Fibroblast of skin of left quadriceps (primary cell): ENCODE measurements at places on chromosomes 16 and 17.

- DNase-seq, result no peak
Observed at GRCh38 chr17:70369391-70369790, 200.1 kb downstream of the KCNJ2 start.

- DNase-seq, result no peak
Observed at GRCh38 chr17:75269844-75270217, 1.2 kb downstream of the MIF4GD start.

- DNase-seq, result no peak
Observed at GRCh38 chr16:56311208-56312027, 113.9 kb downstream of the AMFR start.

DNA sequence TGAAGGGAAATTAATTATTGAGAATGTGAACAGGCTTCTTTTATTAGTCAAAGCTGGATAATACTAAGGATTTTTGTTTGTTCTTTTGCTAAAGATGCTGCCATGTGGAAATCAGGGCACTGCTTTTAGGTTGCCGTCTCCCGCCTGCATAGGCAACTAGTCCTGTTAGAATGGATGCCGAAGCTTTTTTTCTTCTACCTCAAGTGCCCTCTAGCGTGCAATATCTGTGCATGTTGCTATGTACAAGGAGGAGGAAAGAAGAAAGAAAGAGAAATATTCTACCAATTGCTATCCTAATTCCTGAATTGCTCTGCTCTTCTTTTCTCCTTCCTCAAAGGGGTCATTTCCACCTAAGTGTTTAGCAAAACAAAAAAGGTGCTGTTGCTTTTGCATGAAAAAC, 5.2 kb upstream of the CDH8 start:
- DNase-seq, result peak; percentile 18

- no peak for DNase-seq
Observed at GRCh38 chr17:61299517-61300513, 99.8 kb upstream of the TBX2 start.

DNA sequence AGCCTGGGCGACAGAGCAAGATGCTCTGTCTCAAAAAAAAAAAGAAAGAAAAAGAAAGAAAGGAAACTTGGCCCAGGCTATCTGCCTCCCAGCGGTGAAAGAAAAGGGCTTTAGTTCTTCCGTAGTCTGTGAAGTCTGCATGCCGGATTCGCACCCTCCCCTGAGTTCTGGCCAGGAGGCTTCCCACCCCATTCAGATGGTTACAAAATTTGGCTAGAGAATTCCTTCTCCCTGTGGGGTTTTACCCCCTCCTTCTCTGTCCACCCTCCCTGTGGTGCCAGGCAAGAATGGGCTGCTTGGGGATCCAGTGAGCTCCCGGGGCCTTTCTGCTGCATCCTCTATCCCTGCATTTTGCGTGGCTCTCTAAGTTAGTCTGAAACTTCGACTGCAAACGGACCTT, 37.8 kb downstream of the PAFAH1B1 start:
- DNase-seq, result no peak

GRCh38 chr16:67024384-67025209, 4.4 kb upstream of the CBFB start:
- no peak for DNase-seq

- no peak for DNase-seq
Observed at GRCh38 chr16:64638766-64639165, 483.1 kb downstream of the CDH11 start.

DNA sequence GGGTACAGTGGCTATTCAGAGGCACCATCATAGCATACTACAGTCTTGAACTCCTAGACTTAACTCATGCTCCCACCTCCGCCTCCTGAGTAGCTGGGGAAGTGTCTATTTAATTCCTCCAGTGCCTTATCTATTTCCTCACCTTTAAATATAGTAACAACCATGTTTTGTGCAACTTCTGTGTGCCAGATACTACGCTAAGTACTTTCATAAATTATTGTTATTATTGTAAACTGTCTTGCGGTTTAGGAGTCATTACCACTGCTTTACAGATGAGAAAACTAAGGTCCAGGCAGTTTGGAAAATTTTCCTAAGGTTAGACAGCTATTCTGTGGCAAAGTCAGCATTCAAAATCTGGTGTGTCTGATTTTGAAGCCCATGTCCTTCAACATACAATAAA, 359.1 kb upstream of the XYLT1 start:
- peak; percentile 42 for DNase-seq

- no peak for DNase-seq
Observed at GRCh38 chr16:57681950-57682728, 12.5 kb upstream of the DRC7 start.

- DNase-seq, result no peak
Observed at GRCh38 chr16:89331371-89332109, 114.0 kb downstream of the ZNF778 start.

DNA sequence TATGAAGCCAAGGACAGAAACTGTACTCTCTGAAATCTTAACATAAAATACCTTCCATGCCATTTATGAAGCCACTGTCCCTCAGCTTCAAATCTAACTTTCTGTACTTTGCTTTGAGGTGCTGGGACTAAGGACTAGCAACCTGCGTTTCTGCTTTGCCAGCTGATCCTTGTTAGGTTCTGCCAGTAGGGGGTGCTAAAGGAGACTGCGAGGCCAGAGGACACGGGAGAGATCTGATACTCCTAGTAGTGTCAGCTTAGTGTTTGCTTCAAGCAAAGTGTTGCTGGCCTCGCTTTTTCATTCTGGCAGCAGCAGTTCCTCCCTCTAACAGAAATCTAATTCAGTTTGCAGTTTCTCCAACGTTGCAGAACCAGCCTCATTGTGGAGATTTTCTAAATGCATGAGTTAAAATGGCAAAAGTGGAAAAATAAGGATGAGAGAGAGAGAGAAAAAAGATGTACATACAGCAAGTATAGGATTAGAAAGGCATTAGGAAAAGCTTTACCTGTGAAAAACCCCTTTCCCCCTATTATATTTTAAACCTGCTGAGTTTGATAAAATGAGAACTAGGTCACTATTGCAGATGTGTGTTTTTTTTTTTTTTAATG, 297.5 kb downstream of the CA10 start:
- DNase-seq, result no peak

- DNase-seq, result no peak
Observed at GRCh38 chr17:60391471-60392041, 377 bp downstream of the USP32 start.

GRCh38 chr17:61411261-61412142, 11.9 kb downstream of the TBX2 start:
- no peak for DNase-seq

- DNase-seq, result peak; percentile 36
Observed at GRCh38 chr17:30093463-30094147, 23.0 kb upstream of the NSRP1 start.

GRCh38 chr17:73551759-73552158, 92.5 kb downstream of the SDK2 start:
- DNase-seq, result peak; percentile 1

GRCh38 chr17:19453296-19453695, 42.3 kb downstream of the RNF112 start:
- no peak for DNase-seq

- no peak for DNase-seq
Observed at GRCh38 chr16:83494459-83494858, 313.3 kb upstream of the HSBP1 start.

DNA sequence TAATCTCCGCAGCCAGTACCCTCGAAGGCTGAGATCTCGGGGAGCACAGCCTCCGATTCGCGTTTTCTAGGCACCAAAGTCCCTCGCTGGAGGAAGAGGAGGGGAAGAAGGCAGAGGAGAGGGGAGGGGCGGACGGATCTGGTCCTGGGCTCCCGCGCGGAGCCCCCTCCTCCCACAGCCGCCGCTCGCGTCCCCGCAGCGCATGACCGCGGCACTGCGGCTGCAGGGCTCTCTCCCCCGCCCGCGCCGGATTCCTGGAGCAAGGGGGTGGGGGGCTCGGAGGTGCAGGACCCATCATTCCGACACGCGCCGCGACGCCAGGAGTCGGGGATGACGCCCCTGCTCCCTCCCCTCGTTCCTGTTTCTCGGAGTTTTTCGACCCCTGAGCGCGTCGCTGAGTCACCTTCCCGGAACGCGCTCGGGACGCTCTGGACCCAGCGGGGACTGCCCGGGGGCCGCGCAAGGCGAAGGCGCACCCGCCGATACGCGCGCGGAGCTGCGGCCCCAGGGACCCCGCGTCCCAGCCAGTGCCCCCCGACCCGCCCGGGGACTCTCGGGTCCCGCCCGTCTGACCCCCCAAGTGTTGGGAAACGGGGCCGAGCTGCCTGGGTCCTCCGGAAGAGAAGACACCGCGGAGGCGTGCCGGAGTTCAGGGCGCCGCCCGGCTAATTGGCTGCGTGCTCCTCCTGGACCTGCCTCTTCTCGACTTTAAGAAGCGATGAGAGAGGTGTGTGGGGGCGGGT, 1.4 kb upstream of the SPHK1 start:
- DNase-seq, result peak; percentile 65

GRCh38 chr16:58226790-58227189, 28.9 kb upstream of the CSNK2A2 start:
- no peak for DNase-seq

GRCh38 chr16:16018705-16019104, 69.3 kb downstream of the ABCC1 start:
- no peak for DNase-seq

DNA sequence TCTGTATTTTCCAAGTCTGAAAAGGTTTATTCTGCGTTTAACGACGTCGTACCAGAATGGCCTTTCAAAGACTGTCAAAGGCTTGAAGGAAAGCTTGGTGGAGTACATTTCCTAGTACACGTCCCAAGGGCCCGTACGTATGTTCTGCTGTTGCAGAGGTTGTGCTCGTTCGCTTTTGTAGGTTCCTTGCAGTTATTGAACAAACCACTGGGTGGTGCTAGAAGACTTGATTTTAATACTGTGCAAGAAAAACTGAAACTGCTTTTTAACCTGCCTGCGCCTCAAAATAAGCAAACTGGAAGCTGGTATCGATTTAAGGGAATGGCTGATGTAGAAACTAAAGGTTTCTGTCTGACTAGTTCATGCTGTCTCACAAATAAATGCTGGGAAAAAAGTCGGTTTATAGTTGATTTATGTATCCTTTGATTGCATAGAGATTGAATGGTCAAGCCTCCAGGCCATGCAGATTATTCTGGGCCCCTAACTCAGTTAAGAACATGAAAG, 54.6 kb downstream of the USP10 start:
- peak; percentile 78 for DNase-seq

DNA sequence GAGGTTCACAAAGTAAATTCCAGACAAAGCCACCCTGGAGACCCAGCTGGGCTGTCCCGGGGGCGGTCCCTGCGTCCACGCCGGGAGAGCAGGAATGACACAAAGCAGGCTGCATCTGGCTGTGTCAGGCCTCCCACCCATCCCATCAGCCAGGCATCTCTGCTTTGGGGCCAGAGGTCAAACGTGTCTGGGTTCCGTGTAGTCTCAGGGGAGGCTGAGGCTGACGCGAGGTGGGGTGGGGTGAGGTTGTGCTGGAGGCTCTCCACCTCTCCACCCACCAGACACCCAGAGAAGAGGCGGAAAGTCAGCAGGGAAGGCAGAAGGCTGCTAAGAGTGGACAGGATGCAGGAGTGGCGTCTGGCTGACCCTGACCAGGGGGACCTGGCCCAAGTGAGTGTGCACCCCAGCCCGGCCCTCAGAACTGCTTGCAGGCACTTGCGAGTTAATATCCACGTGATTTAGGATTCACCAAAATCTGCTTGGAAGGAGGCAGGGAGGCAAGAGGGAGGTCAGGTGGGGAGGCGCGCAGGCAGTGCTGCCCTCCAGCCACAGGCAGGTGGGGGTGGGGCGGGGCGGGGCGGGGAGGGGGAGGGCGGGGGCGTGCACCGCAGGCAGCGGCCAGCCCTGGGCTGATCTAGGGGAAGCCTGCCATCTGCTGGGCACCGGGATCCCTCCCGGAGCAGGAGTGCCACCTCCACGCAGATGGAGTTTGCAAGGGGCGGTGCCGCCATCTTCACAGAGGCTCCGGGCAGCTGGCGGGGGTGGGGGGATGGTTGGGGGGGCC, 44.3 kb downstream of the TBC1D16 start:
- DNase-seq, result no peak

DNA sequence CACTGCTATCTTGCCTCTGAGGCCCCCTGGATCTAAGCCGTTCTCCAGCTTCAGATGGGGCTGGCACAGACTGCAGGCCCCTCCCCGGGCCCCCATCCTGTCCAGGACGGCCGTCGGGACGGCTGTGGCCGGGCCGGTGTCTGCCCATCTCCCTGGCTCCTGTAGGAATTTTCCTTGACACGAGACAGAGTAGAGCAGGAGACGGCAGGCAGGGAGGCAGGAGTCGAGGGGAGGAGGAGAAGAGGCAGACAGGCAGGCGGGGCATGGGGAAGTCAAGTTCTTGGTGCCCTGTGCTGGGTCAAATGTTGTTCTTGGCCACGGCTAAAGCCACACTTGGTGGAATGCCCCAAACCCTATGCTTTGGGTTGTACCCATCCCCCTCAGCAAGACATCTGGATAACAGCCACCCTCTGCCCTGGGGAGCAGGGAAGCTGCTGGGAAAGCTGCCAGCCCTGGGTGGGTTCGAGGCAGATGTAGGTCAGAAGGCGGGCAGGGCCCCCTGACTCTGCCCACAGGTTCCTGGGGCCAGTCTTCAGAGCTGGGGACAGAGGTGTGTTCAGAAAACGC, 4.0 kb downstream of the C1QTNF1 start:
- no peak for DNase-seq

DNA sequence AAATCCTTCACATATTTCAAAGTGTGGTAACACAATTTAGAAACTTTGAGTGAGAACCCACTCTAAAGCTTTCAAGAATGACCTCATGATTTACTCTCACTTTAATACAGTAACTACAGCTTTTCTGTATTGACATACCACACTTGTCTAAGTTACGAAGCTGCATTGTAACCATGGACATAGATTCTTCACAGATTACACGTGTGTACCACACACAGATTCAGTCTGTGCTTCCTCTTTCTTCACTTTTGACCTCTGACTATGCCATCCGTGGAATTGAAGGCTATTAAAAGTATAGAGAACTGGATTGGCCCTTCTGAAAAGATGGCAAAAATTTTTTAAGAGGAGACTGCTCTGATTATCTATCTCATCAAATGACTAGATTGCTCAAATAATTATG, 172.7 kb downstream of the TANC2 start:
- no peak for DNase-seq

GRCh38 chr17:5078106-5079028, at the start of gene ZFP3:
Gene ZFP3 (plus strand): TSS chr17:5078467. CDS start chr17:5091505, 13,038 bp downstream.
- DNase-seq, result peak; percentile 53

DNA sequence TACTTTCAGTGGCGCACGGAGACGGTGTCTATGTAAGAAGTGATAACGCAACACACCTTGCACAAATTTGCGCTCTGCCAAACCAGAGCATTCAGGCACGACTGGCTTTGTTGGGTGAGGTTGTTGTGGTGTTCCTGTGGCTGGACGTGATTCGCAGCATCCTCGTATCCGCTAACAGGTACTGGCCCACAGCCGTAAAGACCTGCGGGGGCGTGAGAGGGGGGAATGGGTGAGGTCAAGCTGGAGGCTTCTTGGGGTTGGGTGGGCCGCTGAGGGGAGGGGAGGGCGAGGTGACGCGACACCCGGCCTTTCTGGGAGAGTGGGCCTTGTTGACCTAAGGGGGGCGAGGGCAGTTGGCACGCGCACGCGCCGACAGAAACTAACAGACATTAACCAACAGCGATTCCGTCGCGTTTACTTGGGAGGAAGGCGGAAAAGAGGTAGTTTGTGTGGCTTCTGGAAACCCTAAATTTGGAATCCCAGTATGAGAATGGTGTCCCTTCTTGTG, 510.9 kb downstream of the KCNJ18 start:
- DNase-seq, result no peak

GRCh38 chr17:77373299-77374169, 232.8 kb downstream of the SEC14L1 start:
- DNase-seq, result no peak

- DNase-seq, result no peak
Observed at GRCh38 chr17:50558941-50559614, 1.4 kb upstream of the CACNA1G start.
